Left cardiac atrium (tissue), 4 donors: ENCODE measurements at places on chromosomes 2 and 18. TPM values are rescaled to one million over a fixed set of nuclear protein-coding genes. Genes with fewer than 3 reads are reported as not detected.

The SLC5A7 gene
- total RNA-seq, result 0.08 TPM

The CELF4 gene
- 0.79 TPM for total RNA-seq

The CPO gene
- total RNA-seq, result 0.34 TPM

The MRPS9 gene
- 49.9 TPM for total RNA-seq

The RUFY4 gene
- not detected for total RNA-seq

The ODC1 gene
- 26.7 TPM for total RNA-seq

The ANKAR gene
- total RNA-seq, result 9.2 TPM

The SLC9A2 gene
- 0.03 TPM for total RNA-seq

The UGT1A8 gene
- not detected for total RNA-seq

The UGT1A3 gene
- total RNA-seq, result not detected

The CMPK2 gene
- 7.8 TPM for total RNA-seq

The KCNS3 gene
- 3.9 TPM for total RNA-seq

The PRSS56 gene
- total RNA-seq, result not detected

The FEV gene
- not detected for total RNA-seq

The STAMBP gene
- 31.1 TPM for total RNA-seq

The ADCY3 gene
- 42.7 TPM for total RNA-seq

The CLEC4F gene
- 0.21 TPM for total RNA-seq

The WDSUB1 gene
- 5.8 TPM for total RNA-seq

The SH3BP4 gene
- total RNA-seq, result 27.0 TPM

The SERPINB11 gene
- total RNA-seq, result not detected

The C2orf81 gene
- total RNA-seq, result 0.59 TPM

The SERPINB13 gene
- total RNA-seq, result not detected

The COL5A2 gene
- 21.0 TPM for total RNA-seq

The DSG4 gene
- total RNA-seq, result not detected

The AQP12A gene
- not detected for total RNA-seq

The EML4 gene
- total RNA-seq, result 12.4 TPM

The KCNK3 gene
- 35.4 TPM for total RNA-seq

The NCL gene
- 356 TPM for total RNA-seq

The ZC3H6 gene
- 20.0 TPM for total RNA-seq

The TMEM169 gene
- 0.13 TPM for total RNA-seq

The SRD5A2 gene
- total RNA-seq, result not detected

The CNTNAP5 gene
- total RNA-seq, result not detected

The PTPN4 gene
- total RNA-seq, result 33.0 TPM
